Left forelimb (tissue), 1 donor: ENCODE measurements at places on chromosomes 4 and X.

DNA sequence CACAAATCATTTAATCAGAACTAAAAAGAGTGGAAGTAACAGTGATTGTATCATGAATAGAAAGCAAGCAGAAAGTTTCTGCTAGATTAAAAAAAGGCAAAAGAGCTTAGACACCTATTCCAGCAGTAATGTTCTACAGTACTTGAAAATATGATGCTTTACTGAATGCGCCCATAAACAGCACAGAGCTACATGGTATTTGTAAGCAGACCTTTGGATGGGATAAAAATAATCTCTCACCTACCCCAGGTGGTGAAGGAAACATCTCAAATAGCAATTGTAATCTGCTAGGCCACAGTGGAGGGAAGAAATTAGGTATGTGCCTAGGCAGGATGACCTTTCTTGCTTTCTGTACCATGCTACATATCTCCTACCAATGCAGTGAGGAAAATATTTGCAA is 280.9 kb upstream of the PRKX start:
- DNase-seq: no peak

DNA sequence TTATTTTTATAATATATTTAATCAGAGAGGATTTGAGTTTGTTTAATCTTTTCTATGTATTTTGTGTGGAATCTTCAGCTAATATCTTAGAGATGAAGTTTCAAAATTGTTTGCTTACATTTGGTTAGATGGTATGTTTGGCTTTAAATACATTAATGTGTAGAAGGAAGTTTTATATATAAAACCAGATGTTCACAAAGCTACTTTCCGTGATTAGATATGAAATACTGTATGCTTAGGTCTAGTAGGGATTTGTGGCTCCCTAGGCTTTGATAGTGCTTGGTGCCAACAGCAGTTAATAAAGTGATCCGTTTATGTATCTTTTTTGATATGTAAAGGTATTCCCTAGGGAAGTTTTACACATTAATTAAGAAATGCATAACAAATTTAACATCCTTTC is 223.0 kb downstream of the ARHGAP10 start:
- DNase-seq: no peak

DNA sequence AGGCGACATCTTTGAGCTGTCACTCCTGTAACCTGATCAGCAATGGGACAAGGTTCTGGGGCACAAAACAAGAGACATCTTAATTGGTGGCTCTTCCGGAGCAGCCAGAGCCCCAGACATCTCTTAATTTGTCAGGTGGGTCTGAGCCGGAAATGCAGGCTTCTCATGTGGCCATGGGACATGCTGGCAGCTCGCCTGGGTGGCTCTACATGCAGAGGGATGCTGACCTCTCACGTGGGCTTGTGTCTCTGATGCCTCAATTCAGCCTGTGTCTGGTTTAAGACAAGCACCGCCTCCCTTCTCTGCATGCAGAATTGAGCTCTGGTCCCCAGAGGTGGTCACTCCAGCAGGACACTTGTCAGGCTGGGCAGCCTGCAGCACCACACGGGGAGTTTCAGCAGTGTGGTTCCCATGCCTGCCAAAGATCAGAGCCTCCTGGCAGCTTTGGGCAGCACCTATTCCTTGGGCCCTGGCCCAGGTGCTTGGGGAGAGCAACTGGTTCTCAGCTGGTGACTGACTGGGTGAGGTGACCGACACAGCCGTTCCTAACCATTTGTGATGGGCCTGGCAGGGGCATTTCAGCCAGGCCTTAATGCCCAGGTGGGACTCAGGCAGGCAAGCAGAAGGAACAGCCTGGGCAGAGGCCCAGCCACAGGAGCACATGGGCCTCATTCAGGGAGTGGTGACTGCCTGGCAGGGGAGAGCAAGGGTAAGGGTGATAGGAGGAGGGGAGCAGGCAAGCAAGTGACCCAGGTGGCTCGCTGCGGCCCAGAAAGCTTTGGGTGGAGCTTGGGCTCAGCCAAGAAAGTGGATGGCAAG is 53.4 kb downstream of the HMX1 start:
- DNase-seq: peak; percentile 50

DNA sequence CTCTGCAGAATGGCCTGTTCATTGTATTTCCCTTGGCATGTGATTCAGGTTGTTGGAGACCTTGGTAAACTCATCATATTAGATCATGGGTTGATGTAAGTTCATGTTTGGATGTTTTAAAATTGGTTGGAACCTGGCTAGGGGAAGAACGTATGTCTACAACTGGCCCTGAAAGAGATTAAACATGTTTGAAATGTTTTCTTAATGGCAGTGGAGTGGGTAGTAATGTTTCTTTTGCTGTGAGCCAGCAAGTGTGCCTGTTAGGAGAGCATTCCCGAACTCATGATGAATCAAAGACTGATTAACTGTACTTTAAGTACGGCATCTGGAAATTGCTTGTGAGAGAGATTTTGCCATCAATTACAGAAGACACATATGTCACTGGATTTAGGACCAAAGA is 44.5 kb upstream of the SLC4A4 start:
- DNase-seq: no peak

GRCh38 chr4:72302981-72303704 is 265.9 kb downstream of the ADAMTS3 start:
- no peak for DNase-seq

DNA sequence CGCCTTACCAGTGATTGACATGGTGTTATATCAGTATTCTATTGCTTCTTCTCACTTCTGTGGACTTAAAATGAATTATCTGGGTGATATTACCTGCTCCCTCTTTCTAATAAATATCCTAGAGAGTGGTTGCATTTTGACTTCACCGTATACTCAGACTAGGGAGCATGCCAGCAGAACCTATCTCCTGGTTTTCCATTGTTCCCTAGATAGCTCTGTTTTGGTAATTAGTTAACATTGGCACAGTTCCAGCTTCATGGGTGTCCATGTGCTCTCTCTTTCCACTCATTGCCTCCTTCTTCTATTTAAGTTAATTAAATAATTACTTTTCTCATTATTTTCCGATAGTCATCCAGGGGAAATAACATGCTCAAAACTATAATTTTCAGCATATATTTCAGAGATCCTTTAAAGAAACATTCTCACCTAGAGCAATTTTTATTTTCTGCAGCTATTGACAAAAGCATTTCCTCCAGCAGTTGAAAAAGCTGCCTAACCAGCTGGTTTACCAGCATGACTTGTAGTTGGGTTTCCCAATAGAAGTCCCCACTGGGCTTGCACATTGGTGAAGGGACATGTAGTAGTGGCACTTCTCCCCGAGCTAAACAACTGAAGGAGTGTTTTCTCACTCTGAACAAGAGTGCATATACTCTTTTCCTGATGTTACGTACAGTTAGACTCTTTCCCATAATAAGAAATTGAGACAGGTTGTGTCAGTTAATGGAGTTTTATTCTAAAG is 27.9 kb upstream of the PAPSS1 start:
- no peak for DNase-seq

DNA sequence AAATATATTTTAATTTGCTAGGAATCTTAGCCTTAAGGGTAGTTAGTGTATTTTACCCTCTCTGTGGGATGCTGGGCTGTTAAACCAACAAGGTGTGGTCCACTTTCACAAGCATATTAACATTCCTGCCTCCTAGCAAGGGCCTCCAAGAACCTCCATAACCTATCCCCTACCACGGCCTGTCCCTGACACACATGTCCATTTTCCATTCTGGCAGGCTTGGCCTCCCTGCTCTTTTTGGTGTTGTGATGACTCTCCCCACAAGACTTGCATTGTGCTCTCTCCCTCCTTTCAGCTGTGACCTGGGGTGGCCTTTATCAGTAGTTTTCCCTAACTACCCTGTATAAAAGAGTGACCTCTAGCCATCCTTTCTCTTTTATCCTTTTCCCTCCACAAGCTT is 120.2 kb downstream of the KLHL8 start:
- DNase-seq: no peak

GRCh38 chr4:23890369-23891063 is 669 bp upstream of the PPARGC1A start:
- DNase-seq: no peak

- no peak for DNase-seq
Measured at GRCh38 chrX:69815063-69815462, 199.2 kb downstream of the EDA start.

DNA sequence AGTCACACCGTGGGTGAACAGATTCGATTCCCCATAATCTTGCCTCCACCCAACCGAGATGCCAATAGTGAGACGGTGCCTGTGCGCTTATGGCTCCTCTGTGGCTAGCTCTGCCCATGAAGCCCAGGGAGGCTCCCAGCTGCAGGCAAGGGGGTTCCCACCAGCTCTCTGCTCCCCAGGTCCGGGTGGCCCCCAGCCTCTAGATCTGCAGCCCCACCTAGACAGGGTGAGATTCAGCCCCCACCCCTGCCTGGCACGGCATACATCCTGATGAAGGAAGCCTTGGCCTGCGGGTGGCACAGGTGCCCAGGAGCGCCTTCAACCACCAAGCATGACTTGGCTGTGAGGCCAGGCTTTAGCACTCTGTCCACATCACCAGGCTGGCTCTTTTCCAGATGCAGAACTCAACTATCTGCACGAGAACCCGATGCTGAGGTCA is 40.6 kb downstream of the WDR1 start:
- DNase-seq: peak; percentile 52

DNA sequence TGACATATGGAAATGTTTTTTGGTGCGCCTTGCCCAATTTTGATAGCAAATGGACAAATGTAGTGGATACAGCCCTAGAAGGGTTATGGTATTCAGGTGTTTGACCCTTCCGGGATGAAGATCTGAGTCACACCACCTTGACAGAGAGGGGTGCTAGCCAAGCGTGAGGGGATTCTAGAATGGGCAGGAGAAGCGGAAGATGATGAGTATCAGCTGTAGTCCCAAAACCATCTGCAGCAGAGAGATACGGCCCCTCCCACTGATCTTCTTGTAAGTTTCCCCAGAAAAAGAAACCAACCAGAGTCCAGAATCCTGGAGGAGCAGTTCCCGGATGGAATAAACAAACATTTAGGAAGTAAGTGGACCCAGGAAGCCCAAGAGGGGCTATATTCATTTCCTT is 18.1 kb downstream of the DCHS2 start:
- DNase-seq: no peak

DNA sequence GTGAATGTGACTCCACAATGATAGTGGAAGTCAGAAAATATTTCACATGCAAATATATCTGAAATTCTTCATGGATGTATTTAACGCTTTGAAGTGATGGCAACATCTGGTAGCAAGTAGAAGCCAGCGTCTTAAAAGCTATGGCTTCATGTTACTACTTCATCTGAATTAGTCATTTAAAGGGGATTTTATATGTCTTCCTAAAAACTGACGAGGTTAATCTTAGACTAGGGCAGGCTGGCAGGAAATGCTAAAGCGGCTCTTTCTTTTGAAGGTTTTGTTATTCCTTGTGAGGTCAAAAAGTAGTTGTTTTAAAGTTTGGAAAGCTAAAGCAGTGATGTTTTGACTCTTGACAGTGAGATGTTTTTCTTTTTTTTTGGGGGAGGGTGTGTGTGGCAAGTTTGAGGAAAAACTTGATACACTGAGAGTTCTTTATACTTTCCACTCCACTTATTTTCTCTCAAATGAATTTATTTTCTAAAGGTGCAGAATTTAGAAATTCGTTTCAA is 22.6 kb downstream of the PLS3 start:
- DNase-seq: no peak

- no peak for DNase-seq
Measured at GRCh38 chrX:20116577-20117240, at the start of gene MAP7D2. MAP7D2 (minus strand) TSS chrX:20116907; CDS start chrX:20116879, 28 bp downstream.

- DNase-seq: no peak
Measured at GRCh38 chrX:53050841-53051240, 2.3 kb downstream of the GPR173 start.

GRCh38 chr4:63211776-63212479 is 1197.3 kb downstream of the TECRL start:
- no peak for DNase-seq

GRCh38 chrX:19566359-19567222 is 51.3 kb upstream of the MAP3K15 start:
- no peak for DNase-seq

GRCh38 chr4:149555146-149555545 is 260.5 kb downstream of the IQCM start:
- no peak for DNase-seq

DNA sequence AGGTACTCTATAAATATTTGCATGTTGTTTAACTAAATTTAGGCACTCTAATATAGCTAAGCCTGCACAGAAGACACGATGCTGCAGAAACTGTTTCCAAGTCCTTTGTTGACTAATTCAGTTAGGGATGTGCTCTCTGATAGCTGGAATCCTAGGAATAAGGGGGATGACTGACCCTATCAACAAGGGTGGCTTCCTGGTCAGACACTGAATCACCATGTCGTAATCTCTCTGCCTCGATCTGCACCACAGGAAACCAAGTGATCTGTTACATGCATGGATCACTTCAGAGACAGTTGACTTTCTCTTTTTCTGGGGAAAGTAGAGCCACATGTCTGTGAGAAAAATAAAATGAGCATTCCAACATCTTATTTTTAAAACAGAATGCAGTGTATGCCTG is 169.1 kb downstream of the GUCY2F start:
- DNase-seq: no peak
